ENCODE measurements at places on chromosomes 6 and 20. TPM values are rescaled to one million over a fixed set of nuclear protein-coding genes. Genes with fewer than 3 reads are reported as not detected.

DNA sequence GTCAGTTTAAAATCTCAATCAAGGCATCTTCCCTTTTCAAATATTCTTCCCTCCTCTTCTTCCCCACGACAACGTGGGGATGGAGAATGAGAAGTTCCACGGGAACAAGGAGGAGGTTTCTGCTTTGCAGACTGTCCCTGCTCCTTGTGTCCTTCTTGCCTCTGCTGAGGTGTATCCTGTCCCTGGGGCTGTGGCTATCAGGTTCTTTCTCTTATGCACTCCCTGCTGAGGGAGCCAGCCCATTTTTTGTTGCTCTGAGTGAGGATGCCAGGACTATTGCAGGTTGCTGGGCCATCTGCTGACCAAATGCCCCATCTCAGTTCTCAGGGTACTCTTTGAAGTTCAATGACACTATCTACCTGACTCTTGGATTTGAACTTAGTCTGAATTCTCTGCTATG is 533.6 kb downstream of the RNF144B start:
- H3K36me3 ChIP-seq, result no peaks in the 10 kb centered on the region
- no peak overlapping the region for H3K4me3 ChIP-seq
- no peaks in the 10 kb centered on the region for H3K27me3 ChIP-seq
- no peaks in the 10 kb centered on the region for H3K4me1 ChIP-seq
- DNase-seq, result no peak

- H3K4me1 ChIP-seq, result peaks cover 4% of the 10 kb centered on the region
- no peaks in the 10 kb centered on the region for H3K36me3 ChIP-seq
- no peak for DNase-seq
Measured at GRCh38 chr6:147534116-147534860, 25.8 kb downstream of the SAMD5 start.

DNA sequence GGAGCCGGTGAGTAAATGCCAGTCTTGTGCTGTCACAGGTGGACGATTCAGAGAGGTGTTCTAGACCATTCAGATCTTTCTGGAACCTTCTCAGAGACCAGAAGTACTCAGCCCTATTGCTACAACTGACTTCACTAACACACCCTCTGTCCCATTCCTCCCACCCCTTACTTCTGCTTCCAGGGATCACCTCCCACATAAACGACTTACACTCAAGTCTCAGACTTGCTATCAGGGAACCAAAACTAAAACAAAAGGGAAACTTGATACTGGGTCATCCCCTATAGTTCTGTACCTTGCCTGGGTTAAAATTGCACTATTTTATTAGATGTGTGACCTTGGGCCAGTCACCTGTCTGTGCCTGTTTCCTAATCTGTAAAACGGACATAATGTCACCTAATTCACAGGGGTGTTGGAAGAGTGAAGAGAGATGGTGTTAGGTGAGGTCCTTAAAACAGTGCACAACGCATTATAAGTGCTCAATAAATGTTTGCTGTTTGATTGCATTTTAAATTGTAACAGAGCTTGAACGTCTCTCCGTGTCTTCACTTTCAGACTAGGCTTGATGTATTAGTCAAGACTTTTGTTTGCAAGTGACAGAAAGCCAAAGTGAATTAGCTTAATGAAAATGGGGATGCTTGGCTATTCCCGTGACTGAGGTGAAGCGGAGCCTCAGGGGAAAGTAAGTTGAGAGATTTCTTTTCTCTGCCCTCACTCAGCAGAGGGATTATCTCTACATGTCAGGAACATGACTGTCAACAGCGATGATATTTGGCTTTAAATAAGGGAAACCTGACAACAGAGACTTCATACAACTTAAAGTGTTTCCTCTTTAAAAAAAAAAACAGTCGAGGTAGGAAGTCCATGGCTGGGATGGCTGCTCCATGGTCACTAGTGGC is 3.0 kb upstream of the SRXN1 start:
- DNase-seq, result no peak
- no peaks in the 10 kb centered on the region for H3K36me3 ChIP-seq
- peaks cover 11% of the 10 kb centered on the region for H3K4me1 ChIP-seq
- no peak overlapping the region for H3K27ac ChIP-seq
- H3K27me3 ChIP-seq, result peaks cover 8% of the 10 kb centered on the region

DNA sequence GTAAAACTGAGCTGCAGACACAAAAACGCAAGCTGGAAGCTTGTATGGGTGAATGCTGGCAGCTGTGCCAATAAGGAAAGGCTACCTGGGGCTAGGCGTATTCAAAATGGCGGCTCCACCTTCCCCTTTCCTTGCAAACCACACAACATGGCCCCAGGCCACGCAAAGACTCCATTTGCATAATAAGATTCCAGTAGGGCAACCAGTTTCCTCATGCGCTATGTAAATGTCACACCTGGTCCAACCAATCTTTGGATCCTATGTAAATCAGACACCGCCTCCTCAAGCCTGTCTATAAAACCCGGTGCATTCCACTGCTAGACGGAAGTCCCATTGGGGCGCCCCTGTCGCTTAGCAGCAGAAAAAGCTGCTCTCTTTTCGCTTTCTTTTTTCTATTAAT is 505.9 kb upstream of the BTBD3 start:
- DNase-seq, result no peak
- H3K4me3 ChIP-seq, result no peak overlapping the region
- no peaks in the 10 kb centered on the region for H3K4me1 ChIP-seq
- H3K36me3 ChIP-seq, result no peaks in the 10 kb centered on the region
- H3K27ac ChIP-seq, result no peak overlapping the region

GRCh38 chr6:157550114-157550989 is 169.4 kb downstream of the ZDHHC14 start:
- no peak overlapping the region for H3K27ac ChIP-seq
- peaks cover 3% of the 10 kb centered on the region for H3K4me1 ChIP-seq
- no peaks in the 10 kb centered on the region for H3K36me3 ChIP-seq

Gene HLA-DOA
- total RNA-seq, result 25.2 TPM

- no peak for DNase-seq
- no peaks in the 10 kb centered on the region for H3K4me1 ChIP-seq
- no peaks in the 10 kb centered on the region for H3K36me3 ChIP-seq
- no peak overlapping the region for H3K27ac ChIP-seq
Measured at GRCh38 chr6:22754061-22754460, 184.7 kb downstream of the HDGFL1 start.

Gene HLA-DRB1
- 335 TPM for total RNA-seq

DNA sequence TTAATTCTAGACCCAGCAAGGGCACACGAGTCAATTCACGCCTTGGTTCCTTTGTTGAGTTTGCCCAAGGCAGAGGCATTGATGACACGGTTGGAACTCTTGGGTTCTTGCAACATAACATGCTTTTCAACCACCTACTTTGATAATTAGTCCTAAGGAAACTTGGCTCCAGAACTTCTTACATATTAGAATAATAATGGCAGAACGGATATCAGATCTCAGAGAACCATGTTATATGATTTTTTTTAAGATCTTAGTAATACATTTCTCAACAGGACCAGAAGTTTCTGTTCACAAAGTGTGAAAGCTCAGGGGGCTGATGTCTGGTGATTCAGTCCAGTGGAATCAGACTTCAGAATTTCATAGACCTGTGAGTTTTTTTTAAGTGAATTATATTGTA is 19.2 kb downstream of the SPTLC3 start:
- DNase-seq, result no peak
- H3K4me3 ChIP-seq, result no peak overlapping the region
- peaks cover 5% of the 10 kb centered on the region for H3K4me1 ChIP-seq
- H3K27me3 ChIP-seq, result no peaks in the 10 kb centered on the region

GRCh38 chr6:92380803-92381601 is 1038.4 kb downstream of the EPHA7 start:
- DNase-seq, result no peak
- no peaks in the 10 kb centered on the region for H3K4me1 ChIP-seq
- no peak overlapping the region for H3K27ac ChIP-seq
- H3K36me3 ChIP-seq, result no peaks in the 10 kb centered on the region

DNA sequence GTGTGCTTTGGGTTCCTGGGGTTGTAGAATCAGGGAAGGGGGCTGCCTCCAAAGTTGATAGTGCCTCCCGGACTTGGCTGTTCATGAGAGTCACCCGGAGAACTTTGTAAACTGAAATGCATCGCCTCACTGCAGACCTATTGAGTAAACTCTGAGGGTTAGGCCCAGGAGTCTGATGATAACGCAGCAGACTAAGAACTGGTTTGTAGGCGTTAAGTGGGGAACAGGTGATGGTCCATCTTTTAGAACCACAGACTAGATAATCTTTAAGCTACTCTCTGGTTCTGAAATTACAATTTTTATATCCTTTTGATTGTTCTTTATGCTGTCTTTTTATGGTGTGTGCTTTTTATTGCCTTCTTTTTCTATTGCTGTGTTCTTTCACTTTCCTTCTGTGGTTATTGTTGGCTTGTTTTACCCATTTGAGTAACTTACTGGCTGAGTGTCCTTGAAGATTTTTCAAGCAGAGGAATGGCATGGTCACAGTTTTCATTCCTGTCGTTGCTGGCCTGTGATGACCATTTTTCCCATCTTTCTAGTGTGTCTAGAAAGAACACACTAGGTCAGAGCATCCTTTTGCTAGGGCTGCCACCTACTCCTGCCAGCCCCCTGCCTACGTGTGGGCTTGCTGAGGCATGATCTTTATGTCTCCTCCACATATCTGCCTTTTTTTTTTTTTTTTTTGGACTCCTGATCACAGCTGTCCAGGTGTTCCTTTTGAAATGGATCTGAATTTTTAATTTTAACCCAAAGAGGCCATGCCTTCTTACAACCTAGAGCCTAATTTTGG is 30.9 kb downstream of the LRRC1 start:
- no peaks in the 10 kb centered on the region for H3K4me1 ChIP-seq
- H3K4me3 ChIP-seq, result no peak overlapping the region
- H3K27ac ChIP-seq, result no peak overlapping the region
- H3K36me3 ChIP-seq, result no peaks in the 10 kb centered on the region
- no peaks in the 10 kb centered on the region for H3K27me3 ChIP-seq

Gene KIF13A
- total RNA-seq, result 59.0 TPM

Gene KIF6
- 0.49 TPM for total RNA-seq

Gene COL9A3
- 1.1 TPM for total RNA-seq

GRCh38 chr20:23229989-23230388 is 120.6 kb upstream of the NXT1 start:
- no peaks in the 10 kb centered on the region for H3K36me3 ChIP-seq
- H3K27ac ChIP-seq, result no peak overlapping the region
- H3K4me1 ChIP-seq, result peaks cover 8% of the 10 kb centered on the region
- H3K4me3 ChIP-seq, result no peak overlapping the region

GRCh38 chr6:17004269-17004668 is 97.6 kb upstream of the STMND1 start:
- no peak overlapping the region for H3K4me3 ChIP-seq
- no peaks in the 10 kb centered on the region for H3K36me3 ChIP-seq
- no peak for DNase-seq
- no peak overlapping the region for H3K27ac ChIP-seq
- no peaks in the 10 kb centered on the region for H3K27me3 ChIP-seq

Gene PHACTR1
- 72.8 TPM for total RNA-seq

DNA sequence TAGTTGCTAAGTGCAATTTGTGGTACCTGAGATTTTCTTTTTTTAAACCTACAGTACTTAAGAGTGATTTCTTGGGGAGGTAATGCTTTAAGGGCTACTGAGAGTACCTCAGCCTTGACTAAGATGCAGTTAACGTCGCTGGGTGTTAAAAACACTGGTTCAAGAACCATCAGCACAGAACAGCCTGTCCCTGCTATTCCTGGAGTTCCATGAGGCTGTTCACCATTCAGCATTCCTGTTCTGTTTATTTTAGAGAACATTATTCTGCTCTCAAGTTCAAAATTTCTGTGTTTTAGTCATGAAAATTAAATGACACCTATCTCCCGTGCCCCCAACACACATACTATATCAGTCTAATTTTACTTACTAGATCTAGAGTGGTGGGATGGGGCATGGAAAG is 1.7 kb upstream of the PRELID3B start:
- no peak overlapping the region for H3K4me3 ChIP-seq
- H3K27ac ChIP-seq, result peak overlapping the region; percentile 81
- H3K27me3 ChIP-seq, result no peaks in the 10 kb centered on the region
- peaks cover 32% of the 10 kb centered on the region for H3K4me1 ChIP-seq
- no peak for DNase-seq

Gene SIRPD
- 0.78 TPM for total RNA-seq

DNA sequence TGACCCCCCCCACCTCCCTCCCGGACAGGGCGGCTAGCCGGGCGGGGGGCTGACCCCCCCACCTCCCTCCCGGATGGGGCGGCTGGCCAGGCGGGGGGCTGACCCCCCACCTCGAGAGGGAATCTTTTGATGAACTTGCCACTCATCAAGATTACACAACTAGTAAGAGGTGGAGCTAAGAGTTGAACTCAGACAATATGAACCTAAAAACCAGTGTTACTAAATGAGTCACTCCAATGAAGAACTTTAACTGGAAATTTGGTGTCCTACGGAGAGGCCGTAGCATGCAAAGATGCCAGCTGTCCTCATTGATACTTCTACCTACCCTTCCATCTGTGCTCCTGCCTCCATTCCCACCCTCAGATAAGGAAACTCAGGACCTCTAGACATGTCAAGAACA is 42.8 kb downstream of the PFDN4 start:
- H3K27me3 ChIP-seq, result no peaks in the 10 kb centered on the region
- no peak for DNase-seq
- no peak overlapping the region for H3K27ac ChIP-seq

Gene CD40
- total RNA-seq, result 36.8 TPM

GRCh38 chr6:170248111-170248805 is 42.6 kb downstream of the DLL1 start:
- no peak overlapping the region for H3K27ac ChIP-seq
- no peaks in the 10 kb centered on the region for H3K36me3 ChIP-seq
- peaks cover 44% of the 10 kb centered on the region for H3K27me3 ChIP-seq
- no peak for DNase-seq
- no peaks in the 10 kb centered on the region for H3K4me1 ChIP-seq

- H3K36me3 ChIP-seq, result no peaks in the 10 kb centered on the region
- H3K27ac ChIP-seq, result peak overlapping the region; percentile 76
- DNase-seq, result peak; percentile 77
- no peak overlapping the region for H3K4me3 ChIP-seq
Measured at GRCh38 chr20:64051561-64052325, 2.3 kb upstream of the SOX18 start.

DNA sequence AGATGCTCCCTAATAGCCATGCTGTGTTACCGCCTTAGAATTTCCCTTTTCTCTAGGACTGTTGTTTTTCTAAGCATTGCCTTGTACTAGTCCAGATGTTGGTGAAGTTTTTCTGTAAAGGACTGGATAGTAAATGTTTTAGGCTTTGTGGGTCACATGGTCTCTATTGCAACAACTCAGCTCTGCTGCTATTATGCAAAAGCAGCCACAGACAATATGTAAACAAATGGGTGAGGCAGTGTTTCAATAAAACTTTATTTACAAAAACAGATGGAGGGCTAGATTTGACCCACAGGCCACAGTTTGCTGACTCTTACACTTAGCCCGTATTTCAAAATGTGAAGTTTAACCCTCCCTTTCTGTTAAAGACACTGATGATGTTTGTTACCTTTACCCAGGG is 207.6 kb upstream of the MYLIP start:
- H3K4me1 ChIP-seq, result no peaks in the 10 kb centered on the region
- H3K27ac ChIP-seq, result no peak overlapping the region
- H3K36me3 ChIP-seq, result no peaks in the 10 kb centered on the region
- H3K27me3 ChIP-seq, result no peaks in the 10 kb centered on the region
- DNase-seq, result no peak

- no peak overlapping the region for H3K4me3 ChIP-seq
- no peaks in the 10 kb centered on the region for H3K27me3 ChIP-seq
- no peak overlapping the region for H3K27ac ChIP-seq
- no peak for DNase-seq
- no peaks in the 10 kb centered on the region for H3K4me1 ChIP-seq
Measured at GRCh38 chr6:114053791-114054190, 82.8 kb upstream of the HDAC2 start.

Gene ARHGAP40
- total RNA-seq, result 0.72 TPM
